ENCODE measurements at places on chromosomes 16 and 17.

GRCh38 chr16:47781673-47782072 is 320.5 kb downstream of the PHKB start:
- DNase-seq, result no peak

DNA sequence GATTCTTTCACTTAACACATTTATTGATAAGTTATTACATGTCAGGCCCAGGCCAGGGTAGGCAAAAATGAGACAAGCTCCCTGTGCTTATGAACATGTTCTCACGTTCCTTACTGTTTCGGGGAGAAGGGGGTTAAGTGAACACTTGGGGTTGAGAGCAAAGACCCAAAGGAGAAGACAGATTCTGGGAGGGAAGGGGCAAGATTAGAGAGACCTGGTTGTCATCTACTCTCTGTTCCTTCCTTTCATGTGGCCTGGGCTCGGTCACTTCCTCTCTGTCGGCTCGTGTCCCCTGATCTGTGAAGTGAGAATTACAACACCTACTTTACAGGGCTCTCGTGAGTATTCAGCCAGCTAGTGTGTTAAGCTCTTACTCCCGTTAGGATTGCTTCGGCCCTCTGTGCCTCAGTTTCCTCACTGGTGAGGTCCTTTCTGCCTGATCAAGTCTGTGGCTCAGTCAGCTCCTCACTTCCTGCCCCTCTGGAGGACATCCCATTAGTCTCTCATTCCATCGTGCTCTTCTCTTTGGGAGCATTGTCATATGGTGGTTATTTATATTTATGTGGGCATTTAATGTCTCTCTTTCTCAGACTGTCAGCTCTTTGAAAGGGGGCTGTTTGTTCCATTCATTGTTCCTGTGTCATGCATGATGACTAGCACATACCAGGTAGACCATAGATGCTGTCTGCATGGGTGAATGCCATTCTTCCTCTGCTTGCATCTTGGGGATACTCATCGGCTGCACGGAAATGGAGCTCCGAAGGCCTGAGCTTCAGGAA is 38.9 kb downstream of the PLCG2 start:
- no peak for DNase-seq

- DNase-seq, result no peak
These were observed 100.8 kb downstream of the ABCC12 start for GRCh38 chr16:48054881-48055601.

- no peak for DNase-seq
These were observed 320.1 kb downstream of the C16orf95 start for GRCh38 chr16:86997058-86997457.

GRCh38 chr17:8939496-8940334 is 25.8 kb downstream of the PIK3R5 start:
- DNase-seq, result no peak

DNA sequence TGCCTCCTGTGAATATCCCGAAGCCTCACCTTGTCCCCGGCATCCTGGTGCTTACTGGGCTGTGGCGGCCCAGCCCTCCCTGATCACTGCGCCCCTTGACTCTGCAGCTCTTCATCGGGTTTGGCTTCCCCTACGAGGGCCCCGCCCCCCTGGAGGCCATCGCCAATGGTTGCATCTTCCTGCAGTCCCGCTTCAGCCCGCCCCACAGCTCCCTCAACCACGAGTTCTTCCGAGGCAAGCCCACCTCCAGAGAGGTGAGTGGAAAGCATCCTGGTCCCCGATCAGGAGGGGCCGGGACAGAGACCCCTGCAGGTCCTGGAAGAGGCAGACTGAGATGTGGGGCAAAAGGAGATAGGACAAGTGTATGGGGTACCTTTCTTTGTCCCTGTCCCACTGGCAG is 72.1 kb downstream of the MGAT5B start:
- DNase-seq, result no peak

DNA sequence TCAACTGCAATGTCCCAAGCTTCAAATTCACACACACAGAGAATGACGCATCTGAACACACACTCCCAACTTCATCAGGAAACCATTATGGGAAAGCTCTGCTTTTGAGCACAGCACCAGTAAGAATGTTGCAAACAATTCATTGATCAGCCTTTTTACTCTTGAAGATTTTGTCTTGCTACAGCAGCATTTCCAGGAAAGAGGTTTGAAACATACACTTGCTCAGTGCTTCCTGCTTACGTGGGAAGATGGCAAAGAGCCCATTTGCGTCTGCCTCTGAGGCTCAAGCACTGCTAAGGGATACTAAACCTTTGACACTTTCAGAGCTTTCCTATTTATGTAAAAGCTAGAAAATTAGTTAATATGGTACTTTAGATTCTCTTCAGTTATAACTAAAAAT is 77.2 kb upstream of the MON1B start:
- DNase-seq, result no peak

DNA sequence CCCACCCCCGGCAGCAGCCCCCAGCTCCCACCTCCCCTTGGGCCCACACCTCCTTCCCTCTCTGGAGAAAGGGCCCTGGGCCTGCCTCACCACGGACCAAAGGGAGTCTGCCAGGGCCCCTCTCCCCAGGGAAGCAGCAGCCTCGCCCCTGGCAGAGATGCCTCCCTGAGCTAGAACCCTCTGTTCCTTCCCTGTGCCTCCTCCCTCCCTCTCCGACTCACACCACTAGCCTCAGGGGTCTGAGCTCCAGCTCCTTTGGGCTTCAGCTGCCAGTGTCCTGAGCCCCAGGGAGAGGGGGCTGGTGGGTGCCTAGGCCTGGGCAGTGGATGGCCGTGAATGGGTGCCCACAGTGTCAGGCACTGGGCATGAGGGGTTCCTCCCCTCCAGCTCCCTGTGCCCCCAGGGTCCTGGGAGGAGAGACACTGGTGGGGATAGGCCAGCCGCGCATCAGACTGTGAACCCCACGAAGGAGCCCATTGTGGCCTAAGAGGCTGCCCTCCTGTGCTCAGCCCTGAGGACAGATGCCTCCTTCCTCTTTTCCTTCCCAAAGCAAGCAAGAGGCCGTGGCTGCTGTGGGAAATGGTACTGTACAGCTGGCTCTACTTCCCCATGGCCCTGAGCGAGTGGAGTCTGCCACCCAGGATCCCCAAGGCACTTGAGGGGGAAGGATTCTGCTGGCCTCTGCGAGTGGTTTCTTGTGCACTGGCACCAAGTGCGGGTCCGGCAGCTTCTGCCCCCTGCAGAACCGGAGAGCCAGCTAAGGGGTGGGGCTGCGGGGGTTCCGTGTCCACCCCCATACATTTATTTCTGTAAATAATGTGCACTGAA is 20.7 kb downstream of the MMP15 start:
- DNase-seq, result no peak

GRCh38 chr17:8162233-8162996 is at the start of gene VAMP2:
Gene VAMP2, minus strand, starts transcription at chr17:8162948. Its CDS starts 69 bp downstream, at chr17:8162879.
- peak; percentile 73 for DNase-seq

DNA sequence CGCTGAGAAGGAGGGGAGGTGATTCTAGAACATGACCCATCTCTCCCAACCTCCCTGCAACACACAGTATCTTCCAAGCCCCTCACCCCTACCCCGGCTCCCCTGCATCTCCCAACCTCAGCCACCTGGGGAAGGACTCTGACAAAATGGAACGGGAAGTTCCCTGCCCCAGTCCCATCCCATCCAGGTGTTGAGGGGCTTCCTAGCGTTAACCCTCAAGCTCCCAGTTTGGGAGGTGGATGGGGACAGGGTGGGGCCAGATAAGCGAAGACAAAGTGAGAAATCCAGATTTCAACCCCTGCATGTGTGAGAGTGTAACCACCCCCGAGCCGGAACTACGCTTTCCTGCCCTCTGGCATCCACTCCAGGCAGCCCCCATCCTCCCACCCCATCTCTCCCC is 1.8 kb downstream of the ZSCAN10 start:
- no peak for DNase-seq

GRCh38 chr17:74215342-74215727 is 2.0 kb downstream of the TTYH2 start:
- no peak for DNase-seq

GRCh38 chr17:51245535-51245934 is 14.3 kb downstream of the MBTD1 start:
- DNase-seq, result no peak

Measured in tibial artery (tissue), 4 donors.